ENCODE measurements at places on chromosomes 6 and 20.

GRCh38 chr6:1903780-1904465 is 294.2 kb downstream of the FOXC1 start:
- DNase-seq = no peak

- no peak for DNase-seq
These were observed 9.3 kb upstream of the OGFRL1 start for GRCh38 chr6:71279321-71279720.

DNA sequence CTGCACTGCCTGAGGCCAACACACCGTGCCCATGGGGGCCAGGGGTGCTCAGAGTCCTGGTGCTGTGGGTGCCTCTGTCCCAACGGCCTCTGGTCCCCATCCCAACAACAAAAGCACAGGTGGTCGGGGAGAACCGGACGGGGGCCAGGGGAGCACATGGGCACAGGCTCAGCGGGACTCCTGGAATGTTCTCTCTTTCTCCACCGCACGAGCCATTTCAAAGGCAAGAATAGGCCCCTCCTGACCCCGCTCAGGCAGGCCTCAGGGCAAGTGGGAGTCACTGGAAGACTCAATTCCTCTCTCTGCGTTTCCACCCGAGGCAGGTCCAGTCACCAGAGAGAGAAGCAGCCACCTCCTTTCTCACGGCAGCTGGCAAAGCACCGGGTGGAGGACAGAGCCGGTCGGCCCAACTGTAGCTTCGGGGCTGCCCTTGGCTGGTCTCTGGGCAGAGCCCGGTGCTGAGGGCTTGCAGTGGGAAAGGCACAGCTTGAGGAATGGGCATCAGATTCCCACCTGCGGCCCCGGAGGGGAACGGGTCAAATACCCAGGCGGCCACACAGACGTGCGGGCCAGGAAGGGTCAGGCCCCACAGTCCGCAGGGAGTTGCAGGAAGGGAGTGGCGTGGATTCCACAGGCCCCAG is 55.2 kb downstream of the KCNQ2 start:
- DNase-seq = no peak

- DNase-seq = no peak
These were observed 95.9 kb upstream of the PLEKHG1 start for GRCh38 chr6:150503586-150504339.

DNA sequence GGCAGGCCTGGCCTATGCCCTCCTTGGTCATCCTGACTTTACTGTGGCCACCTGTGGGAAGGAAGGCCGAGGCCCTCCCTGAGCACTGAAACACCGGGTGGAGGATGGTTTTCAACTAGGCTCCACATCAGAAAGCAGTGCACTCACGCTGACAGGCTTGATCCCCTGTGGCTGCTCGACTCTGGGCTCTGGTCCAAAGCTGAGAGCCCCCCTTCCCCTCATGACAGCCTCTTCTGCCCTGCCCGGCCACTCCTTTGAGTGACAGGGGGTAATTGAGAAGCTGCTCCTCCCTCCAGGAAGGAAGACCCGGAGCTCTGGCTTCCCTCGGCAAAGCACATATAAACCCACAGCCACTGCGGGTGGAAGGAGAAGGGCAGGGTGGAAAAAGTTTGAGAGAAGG is 43.6 kb downstream of the MUC22 start:
- no peak for DNase-seq

DNA sequence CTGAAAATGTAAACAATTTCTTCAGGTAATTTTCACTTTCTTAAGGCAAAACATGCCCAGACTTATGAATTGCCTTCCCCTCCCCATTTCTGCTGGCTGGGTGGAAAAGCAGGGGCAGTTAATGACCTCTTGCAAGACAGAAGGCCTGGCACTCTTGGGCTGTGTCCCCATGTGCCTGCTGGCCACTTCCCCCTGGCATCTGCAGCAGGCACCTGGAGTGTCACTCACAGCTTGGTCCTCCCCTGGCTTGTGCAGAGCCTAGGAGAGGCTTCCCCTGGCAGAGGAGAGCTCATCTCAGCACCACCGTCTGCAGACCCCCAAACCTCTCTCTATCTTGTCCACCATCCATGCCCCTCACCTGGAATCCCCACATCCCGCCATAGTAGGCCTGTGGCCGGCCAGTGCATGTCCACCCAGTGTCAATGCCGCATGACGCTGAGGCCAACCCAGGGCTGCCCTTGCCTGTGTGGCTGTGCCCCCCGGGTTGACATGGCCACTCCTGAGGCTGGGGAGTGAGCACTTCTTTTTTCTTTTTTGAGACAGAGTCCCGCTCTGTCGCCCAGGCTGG is 83.5 kb upstream of the SLC22A23 start:
- no peak for DNase-seq

- no peak for DNase-seq
These were observed 1107.3 kb upstream of the MAP3K7 start for GRCh38 chr6:91694016-91694654.

- no peak for DNase-seq
These were observed 7.9 kb downstream of the MAP3K4 start for GRCh38 chr6:160999516-160999915.

GRCh38 chr20:45798935-45799642 is 7.3 kb downstream of the DNTTIP1 start:
- DNase-seq = peak; percentile 73

- DNase-seq = no peak
These were observed 470.8 kb downstream of the CD109 start for GRCh38 chr6:74166849-74167248.

DNA sequence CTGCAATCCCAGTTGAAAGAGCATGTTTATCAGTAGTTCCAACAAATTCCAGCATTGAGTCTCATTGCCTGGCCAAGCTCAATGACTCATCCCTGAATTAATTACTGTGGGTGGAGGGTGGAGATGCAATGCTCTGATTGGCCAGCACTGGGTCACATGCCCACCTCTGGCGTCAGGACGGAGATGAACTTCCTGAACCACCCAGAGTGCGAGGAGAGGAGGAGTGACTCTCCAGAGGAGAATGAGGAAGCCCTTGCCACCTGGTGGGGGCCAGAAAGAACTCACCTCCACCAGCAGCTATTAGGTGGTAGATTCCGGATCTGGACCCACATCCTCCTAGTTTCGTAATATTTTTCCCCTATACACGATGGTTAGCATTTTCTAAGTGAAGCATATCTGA is 283.9 kb downstream of the TBC1D7 start:
- DNase-seq = no peak

DNA sequence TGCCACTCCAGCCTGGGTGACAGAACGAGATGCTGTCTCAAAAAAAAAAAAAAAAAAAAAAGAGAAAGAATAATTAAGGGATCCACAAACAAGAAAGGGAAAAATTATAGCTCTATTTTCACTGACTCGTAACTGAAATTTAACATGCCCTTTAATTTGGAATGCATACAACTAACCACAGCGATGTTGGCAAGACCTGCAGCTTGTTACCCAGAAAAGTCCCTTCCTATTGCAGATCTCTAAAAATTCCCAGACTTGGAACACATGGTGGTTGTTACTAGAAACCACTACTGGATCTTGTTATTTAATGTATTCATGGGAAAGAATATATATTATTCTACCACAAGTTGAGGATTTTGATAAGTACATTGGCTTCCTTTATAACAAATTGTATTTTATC is 27.8 kb upstream of the SMIM28 start:
- DNase-seq = no peak

GRCh38 chr6:122098201-122098678 is 301.2 kb upstream of the HSF2 start:
- no peak for DNase-seq

DNA sequence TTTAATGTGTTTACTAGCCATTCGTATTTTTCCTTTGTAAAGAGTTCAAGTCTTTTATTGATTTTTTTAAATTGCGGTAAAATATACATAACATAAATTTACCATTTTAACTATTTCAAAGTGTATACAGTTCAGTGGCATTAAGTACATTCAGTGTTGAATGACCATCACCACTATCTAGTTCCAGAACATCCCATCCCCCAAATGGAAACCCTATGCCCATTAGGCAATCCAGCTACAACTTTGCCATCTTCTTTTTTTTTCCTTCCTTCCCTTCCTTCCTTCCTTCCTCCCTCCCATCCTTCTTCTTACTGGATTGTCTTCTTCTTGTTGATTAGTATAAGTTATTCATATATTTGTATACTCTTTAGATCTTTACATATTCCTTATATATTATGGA is 8.6 kb downstream of the LPIN3 start:
- DNase-seq = no peak

DNA sequence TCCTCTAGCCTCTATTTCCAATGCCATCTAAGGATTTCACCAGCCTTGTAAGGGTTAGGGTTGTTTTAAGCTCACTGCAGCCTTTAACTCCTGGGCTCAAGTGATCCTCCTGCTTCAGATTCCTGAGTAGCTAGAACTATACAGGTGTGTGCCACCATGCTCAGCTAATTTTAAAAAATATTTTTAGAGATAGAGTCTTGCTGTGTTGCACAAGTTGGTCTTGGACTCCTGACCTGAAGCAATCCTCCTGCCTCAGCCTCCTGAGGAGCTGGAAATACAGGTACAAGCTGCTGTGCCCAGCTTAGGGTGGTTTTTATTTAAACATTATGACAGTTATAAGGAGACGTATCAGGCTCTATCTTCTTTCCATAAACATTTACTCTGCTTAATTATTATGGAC is 26.5 kb downstream of the ANKRD6 start:
- DNase-seq = no peak

DNA sequence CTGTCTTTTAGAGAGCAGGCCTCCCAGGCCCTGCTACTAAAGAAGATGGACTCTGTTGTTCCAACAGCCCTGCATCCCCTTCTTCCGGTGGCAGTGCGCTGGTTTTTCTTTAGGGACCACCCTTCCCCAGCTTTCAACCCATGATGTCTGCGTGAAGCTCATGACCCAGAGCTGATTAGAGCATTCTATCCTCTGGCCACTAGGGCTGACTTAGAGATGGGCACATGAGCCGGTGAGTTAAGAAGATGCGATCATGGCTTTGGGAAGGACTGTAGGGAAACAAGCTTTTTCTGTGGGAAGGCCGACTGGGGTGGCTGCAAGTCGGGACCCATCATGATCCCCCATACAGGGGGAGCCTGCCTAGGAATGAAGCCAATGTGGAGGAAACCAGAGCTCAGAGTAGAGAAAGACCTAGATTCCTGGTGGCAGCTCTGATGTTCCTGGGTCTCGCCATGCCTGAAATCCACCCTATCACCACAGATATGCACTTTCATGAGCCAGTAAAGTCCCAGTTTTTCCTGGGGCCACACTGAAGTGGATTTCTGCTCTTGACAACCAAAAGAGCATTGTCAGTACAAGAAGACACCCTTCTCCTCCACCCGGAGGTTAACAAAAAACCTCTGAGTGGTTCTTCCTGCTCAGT is 29.1 kb upstream of the STX16 start:
- DNase-seq = no peak

DNA sequence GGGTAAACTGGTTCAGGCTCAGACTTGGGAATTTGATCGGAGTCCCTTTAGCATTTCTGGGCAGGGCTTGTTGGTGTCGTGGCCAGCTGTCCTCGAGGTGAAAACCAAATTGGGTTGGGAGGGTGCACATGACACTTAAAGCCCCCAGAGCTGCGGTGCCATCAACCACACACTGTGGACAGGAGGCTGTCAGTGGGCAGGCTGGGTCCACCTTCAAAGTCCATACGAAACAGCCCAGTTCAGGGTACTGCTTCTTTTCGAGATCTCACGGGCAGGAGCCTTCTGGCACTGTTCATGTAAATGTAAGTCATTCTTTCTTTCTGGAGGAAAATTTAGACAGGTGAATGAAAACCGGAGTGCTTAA is 7.0 kb downstream of the SYNJ2 start:
- no peak for DNase-seq

DNA sequence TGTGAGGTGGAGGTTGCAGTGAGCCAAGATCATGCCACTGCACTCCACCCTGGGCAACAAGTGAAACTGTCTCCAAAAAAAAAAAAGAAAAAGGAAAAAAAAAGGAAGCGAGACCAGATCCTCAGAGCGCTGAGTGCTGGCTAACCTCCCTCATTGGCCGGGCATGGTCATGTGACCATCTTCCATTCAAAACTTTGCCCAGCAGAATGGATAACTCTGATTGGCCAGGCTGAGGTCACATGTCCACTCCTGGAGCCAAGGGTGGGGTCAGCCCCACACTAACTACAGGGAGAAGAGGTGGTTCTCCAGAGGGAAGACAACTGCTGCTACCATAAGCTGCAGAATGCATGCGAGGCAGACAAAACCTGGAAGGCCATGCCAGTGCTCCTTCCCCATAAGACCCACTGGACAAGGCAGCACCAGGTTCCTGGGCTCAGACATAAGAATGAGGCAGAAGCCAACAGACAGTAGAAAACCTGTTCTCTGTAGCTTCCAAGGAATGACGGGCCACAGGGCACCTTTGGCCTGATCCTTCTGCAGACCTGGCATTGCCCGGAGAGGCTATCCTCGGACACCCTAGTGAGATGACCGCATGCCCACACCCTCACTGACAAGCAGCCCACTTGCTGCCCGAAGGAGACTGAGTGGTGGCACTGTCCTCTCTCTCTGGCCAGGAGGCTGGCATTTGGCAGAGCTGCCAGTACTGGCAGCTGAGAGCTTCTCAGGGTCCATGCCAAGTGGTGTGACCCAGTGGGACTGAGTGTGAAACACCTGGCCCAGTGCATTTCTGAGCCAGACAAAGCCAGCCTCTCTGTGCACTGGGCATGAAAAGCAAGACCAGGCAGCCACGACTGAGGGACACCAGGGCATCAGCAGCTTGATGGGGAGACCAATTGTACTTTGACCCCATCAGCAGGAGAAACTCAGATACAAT is 311.9 kb upstream of the SULF2 start:
- DNase-seq = no peak

DNA sequence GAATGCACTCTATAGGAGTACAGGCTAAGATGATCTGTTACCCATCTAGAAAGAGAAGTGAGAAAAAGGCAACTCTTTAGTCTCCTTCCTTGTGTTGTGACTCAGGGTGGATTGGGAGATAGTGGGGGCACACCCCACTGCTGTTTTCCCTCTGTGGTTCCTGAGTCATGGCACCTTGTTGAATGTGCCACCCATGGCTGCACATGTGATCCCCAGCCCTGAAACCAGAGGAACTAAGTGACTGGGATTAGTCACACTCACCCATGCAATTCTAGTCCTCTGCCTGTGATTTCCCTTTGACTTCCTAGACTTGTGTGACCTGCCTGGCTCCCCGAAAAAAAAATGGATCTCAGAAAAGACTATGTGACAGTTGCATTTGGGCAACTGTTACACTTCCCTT is 48.6 kb upstream of the HTR1B start:
- DNase-seq = no peak

DNA sequence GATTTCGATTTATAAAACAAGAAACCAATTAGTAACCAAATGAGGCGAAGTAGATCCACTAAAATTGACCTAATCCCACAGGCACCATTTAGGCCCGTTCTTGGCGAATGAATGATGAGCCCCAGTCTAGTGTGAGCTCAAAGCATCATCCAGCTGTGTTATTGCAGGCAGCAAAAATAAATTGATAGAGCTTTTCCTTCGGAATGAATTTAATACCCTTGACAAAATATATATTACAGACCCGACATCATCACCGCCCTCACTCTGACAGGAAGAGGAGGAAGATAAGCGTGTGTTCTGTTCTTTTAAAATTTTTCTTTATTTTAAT is 7.8 kb downstream of the SIM1 start:
- no peak for DNase-seq

GRCh38 chr20:48679011-48679410 is 148.8 kb downstream of the PREX1 start:
- no peak for DNase-seq

GRCh38 chr6:150058231-150058792 is 10.6 kb downstream of the ULBP3 start:
- DNase-seq = no peak
